Astrocyte of the cerebellum (primary cell): ENCODE measurements at places on chromosomes 4 and X.

DNA sequence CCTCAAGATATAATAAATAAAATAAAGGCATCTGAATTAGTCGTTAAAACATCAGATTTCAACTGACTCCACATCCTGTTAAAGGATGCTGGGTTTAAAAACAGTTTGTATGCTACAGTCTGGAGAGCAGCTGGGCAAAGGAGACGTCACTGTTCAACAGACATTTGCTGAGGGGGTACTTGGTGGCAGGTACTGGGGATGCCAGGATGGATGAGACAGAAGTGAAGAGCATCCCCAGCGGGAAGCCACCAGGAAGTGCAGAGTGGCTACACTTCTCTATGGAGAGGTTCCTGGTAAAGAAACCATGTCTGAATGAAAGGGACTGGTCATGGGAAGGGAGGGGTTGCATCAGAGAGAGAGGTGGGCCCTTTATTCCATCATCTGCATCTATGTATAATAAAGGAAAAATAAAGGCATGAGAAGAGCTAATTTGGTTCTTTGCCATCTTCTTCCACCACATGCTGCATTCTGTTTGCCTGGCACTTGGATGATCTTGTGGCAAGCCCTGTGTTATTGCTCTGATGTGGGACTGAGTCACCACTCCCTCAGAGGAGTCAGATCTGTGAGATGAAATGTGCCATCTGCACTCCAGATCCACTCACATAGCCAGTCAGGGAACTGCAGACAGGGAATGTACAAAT is 145.0 kb downstream of the SOWAHB start:
- peak; percentile 86 for DNase-seq

DNA sequence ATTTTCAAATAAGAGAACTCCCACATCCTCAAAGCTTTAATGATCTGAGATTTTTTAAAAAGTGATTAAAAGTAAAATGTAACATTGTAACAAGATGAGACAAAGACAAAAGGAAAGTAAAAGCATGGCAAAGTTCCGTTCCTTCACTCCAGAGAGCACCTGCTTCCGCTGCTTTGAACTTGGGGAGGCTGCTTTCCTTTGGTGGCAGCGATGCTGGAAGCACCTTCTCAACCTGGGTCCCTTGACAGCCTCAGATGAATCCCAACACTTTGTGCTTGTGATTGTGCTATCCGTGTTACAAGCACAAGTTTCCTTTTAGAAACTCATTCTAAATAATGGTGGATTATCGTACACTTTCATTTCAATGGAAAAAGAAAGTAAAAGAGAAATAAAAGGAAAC is 59.7 kb downstream of the HADH start:
- no peak for DNase-seq

GRCh38 chr4:33054161-33054560 is 2334.0 kb downstream of the PCDH7 start:
- DNase-seq, result no peak

DNA sequence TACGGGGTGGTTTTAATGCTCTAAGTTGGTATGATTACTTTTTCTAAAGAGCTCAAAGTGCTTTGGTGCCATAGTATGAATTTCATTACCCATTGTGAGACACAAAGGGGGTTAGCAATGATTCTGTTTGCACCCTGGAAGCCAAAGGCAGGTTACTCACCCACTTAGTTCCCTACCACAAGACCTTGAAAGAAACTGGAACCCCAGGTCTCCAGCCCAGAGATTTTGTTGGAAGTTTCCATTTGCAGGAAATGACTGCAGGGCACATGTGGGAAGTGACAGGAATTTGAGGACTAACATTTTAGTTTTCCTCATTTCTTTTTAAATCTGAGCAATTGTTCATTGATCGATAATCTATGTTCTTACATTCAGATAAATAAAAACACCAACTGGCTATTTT is 1.8 kb upstream of the HS3ST1 start:
- DNase-seq, result no peak

DNA sequence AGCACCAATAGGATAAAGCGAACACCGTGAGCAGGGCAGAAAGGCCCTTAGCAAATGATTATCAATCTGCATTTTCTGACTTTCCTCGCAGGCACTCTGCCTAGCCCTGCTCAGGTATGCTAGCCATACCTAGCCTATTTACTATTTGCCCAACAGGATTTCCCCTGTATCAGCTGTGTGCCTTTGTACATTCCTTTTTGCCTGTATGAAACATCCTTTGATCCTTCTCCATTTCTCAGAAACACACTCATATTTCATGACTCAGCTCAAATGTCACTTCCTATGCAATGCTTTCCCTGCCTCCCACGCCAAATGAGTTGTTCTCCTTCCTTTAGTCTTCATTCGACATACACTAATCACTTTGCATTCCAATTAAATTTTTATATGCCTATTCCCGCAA is 37.2 kb downstream of the PCDH7 start:
- DNase-seq, result peak; percentile 52

- DNase-seq, result no peak
Measured at GRCh38 chr4:52853351-52853750, 8.8 kb upstream of the RASL11B start.

- no peak for DNase-seq
Measured at GRCh38 chr4:41070516-41071281, 143.6 kb downstream of the APBB2 start.

DNA sequence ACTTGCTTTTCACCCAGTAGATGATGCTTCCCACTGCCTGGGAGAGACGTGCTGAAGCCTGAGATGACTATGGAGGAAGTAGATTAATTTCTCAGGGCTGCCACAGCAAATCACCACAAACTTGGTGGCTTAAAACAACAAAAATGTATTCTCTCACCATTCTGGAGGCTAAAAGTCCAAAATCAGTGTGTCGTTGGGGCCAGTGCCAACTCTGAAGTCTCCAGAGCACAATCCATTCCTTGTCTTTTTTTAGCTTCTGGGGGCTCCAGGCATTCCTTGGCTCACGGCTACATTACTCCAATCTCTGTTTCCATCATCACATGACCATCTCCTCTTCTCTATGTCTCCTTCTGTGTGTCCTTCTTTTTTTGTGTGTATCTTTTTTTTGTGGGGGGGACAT is 105.8 kb upstream of the C1QTNF7 start:
- DNase-seq, result no peak

DNA sequence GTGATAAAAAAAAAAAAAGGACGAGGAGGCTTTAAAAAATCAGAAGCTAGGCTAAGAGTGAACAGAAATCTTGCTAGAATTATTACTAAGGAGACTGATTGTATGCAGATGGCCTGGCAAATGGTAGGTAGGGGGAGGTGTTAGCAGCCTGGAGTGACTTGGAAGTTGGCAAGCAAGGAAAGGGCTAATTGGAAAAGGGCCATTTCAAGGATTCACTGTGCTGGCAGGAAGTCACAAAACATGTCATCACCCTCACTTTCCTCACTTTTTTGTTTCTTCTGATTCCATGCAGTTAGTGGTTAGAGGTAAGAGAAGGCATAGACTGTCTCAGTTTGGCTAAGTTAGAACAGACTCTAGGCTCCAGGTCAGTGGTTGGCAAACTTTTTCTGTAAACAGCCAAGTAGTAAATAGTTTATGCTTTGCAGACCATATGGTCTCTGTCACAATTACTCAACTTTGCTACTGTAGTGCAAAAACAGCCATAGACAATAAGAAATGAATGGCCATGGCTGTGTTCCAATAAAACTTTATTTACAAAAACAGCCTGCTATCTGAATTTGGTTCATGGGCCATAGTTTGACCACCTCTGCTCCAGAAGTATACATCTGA is 646.5 kb upstream of the ACTRT1 start:
- no peak for DNase-seq

GRCh38 chrX:124605511-124605910 is 259.1 kb downstream of the SH2D1A start:
- no peak for DNase-seq

- no peak for DNase-seq
Measured at GRCh38 chrX:57286507-57287251, at the start of gene FAAH2. TSS of gene FAAH2 (plus strand) at chrX:57286706. CDS start at chrX:57286826, 120 bp downstream.

DNA sequence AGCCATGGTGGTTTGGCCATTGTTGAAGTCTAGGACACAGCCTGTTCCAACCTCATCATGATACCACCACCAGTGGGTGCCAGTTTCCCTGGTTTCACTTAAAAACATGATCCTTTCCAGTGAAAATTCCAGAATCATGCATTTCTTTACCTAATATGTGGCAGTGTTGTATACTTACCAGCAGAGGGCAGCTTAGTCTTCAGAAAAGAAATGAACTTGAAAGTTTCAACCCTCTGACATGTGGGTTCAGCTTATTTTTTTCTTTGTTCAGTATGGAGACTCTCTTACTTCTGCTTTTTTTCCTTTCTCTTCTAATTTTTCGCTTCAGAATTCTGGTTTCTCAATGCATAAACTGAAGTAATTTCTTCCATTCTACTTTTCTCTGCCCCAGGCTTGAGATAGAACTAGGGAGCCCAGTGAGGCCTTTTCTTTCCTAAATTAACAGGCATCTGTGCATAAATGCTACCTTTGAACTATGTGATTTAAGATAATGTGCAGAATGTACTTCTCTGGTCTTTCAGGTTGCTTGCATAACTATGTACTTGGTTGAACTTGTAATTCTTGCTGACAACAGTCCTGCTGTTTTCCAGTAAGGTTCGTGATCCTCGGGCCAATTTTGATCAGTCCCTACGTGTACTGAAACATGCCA is 10.7 kb downstream of the LIAS start:
- peak; percentile 79 for DNase-seq

- no peak for DNase-seq
Measured at GRCh38 chrX:133654811-133655210, 239.5 kb upstream of the GPC4 start.

GRCh38 chr4:33111117-33111516 is 2390.9 kb downstream of the PCDH7 start:
- no peak for DNase-seq

DNA sequence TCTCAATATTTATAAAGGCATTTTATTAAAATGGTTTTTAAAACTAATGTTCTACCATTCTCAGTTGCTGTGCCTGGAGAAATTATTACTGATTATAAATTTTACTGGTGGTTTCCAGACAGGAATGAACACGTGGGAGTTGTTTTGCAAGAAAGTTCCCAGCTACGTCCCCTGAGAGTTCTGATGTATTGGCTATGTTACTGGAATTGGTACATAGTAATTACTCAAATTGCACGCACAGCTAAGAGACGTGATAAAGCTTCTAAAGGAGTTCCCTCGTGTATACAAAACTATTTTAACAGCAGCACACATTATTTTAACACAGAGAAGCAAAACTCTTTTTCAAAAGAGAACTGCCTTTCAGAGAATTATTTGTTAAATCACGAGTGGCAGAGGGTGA is 292.2 kb downstream of the NLGN4X start:
- no peak for DNase-seq

- DNase-seq, result peak; percentile 8
Measured at GRCh38 chrX:9948406-9948805, 18.8 kb upstream of the CLDN34 start.

- no peak for DNase-seq
Measured at GRCh38 chr4:77028246-77028645, 47.5 kb downstream of the CCNI start.

DNA sequence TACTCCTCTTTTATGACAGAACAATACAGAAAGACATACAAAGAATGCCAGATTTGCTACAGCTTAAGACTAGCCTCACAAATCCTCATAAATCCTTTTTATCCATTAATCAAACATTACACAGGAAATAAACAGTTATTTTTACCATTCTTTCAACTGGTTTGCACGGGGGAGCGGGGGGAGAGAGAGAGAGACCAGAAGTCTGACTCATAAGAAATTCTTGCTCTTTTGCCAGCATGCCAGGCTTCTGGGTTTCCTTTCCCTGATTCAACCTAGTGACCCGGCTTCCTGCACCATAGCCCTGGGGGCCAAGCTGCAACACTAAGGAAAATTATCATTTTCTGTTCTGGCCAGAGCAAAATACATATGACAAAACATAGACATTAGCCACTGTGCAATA is 6.8 kb upstream of the RRAGB start:
- DNase-seq, result no peak

DNA sequence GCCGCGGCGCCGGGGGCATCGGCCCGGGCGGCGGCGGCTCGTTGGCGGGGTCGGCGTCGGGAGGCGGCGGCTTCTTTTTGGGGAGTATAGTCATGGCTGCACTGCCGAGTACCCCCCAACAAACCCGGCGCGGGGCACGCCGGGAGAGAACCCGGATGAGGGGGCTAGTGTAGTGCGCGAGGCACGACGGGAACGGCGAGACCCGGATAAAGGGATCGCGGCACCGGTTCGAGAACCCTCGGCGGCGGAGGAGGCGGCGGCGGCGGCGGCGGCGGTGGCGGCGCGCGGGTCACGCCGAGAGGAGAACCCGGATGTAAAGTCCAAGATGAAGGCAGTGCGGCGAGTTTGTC is at the start of gene OTUD5:
OTUD5 (minus strand) TSS at position 131 of the 350 bp plus-strand sequence; CDS start at position 94, 37 bp downstream.
- no peak for DNase-seq

DNA sequence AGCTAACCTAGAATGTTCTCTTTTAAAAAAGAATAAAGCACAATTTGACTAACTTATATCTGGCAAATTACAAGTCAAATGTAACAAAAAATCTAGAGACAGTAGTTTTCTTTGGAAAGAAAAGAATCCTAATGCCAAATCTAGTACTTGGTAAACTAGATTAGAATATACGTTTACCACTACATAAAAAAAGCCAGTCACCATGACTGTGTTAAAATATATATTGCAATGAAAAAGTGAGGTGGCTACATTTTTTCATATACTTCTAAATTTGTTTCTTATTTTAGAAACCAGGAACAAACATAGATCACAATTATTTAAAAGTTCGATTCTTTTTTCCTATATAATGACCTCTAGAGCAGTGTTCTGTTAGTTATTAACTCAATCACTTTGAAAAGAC is 29.6 kb upstream of the PPA2 start:
- DNase-seq, result no peak

- DNase-seq, result no peak
Measured at GRCh38 chr4:189202869-189203271, 737.8 kb upstream of the FRG1 start.
